CD4-positive, alpha-beta T cell treated with Interferon alpha-2 for 1 hour (primary cell): ENCODE measurements at places on chromosomes 5 and 9.

- no peak for DNase-seq
These were observed 105.4 kb upstream of the TBCA start for GRCh38 chr5:77881528-77881927.

DNA sequence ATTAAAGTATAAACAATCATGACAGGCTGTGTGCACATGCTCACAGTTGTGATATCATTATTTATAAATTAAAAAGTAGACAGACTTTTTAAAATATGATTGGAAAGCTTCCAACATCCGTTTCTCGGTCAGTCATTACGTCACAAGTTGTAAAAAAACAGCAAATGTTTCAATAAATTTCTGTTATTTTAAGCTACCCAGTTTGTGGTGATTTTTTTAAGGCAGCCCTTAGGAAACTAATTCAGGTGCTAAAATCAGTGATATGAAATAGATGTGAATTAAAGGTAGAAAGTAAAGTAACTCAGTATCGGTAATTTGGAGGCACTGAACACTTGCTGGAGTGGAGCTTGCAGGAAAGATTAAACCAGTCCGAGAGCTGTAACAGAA is 1.2 kb downstream of the CCNH start:
- no peak for DNase-seq

GRCh38 chr9:109771087-109771486 is 8.9 kb upstream of the PALM2AKAP2 start:
- no peak for DNase-seq

DNA sequence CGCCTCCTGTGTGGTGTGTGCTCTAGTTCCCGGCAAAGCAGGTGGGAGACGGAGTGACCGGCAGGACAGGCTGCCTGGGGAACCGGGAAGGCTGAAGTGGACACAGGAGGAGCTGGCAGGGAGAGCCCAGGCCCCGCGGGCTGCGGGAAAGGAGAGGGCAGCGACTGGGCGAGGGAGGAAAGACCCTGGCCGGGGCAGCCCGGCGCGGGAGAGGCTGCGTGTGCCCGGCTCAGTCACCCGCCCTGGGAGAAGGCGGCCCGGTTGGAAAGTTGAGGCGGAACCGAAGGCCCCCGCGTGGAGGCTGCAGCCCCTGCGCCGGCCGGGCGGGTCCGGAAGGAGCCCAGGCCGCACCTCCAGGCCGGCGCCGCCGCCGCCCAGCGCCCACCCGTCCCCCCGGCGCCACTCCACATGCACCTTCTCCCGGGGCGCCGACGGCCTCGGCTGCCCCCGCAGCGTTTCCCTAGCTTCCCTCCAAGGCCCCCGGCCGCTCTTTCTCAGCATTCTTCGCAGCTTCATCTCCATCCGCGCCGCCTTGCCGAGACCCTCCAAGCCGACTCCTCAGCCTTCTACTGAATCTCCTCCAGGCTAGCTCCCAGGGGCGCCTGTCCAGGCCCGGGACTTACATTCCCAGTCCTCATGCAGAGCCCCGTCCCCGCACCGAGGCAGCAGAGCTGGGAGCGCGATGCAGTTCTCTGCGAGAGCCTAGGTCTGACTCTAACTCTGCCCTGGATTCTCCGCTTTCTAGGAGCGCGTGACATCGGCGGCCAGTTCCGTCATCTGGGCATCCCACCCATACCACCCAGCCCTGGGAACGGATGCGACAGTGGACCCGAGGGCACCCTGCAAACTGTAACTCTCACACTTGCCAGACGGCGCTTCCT is 152.0 kb downstream of the ERCC6L2 start:
- DNase-seq, result no peak

DNA sequence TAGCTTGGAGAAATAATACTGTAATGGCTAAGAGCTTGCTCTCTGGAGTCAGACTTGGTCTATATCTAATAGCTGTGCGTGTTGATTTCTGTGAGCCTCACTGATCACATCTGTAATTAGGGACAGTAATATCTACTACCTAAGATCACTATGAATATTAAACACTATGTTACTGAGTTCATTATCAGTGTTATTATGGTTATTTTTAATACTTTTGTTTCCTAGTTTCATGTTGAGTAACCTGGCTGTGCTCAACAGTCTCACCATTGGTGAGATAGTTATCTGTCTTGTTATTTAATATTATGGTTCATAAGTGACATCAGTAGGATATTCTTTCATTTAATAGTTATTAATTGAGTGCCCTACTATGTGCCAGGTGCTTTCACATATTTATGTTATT is 22.4 kb upstream of the CAVIN4 start:
- DNase-seq, result no peak

- no peak for DNase-seq
These were observed 131.1 kb upstream of the MOCS2 start for GRCh38 chr5:53240661-53241060.

GRCh38 chr5:31918739-31919138 is 255.4 kb downstream of the GOLPH3 start:
- DNase-seq, result no peak

DNA sequence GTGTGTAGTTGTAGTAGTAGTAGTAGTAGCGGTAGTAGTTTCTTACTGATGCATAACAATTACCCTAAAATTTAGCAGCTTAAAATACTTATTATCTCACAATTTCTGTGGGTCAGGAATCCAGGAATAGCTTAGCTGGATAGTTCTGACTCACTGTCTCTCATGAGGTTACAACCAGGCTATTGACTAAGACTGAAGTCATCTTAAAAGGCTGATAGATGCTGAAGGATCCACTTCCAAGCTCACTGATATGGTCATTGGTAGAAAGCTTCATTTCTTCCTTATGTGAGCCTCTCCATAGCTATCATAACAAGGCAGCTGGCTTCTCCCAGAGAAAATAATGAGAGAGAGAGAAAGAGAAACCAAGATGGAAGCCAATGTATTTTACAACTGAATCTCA is 147.5 kb upstream of the FBXL17 start:
- DNase-seq, result no peak

GRCh38 chr5:672329-673160 is 20.6 kb downstream of the TPPP start:
- peak; percentile 80 for DNase-seq

DNA sequence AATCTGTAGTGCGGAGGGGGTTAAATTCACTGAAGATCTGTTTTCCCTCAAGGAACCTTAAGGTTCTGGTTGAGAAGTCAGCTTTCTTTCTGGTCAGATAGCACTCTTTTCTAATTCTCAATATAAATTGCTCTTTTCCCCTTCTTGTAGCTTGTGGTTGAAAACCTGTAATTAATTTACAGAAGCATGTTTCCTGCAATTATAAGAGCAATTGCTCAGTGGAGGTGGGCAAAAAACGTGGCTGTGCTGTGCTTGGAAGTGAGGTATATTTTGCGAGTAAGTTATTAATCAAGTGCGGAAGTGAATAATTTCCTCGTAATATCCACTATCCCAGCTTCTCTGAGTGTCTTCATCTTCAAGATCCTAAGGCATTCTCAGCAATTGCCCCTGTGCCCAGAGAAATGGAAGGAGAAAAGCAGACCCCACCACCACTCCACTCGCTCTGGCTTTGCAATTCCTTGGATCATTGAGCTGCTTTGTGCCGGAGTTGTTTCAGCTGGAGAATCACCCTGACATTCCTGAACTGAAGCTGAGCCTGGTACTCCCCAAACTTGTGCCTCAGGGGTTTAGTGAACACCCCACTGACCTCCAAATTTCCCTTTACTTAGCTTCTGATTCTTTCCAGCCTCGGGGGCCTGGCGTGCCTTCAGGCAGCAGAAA is 140.6 kb downstream of the LRRC70 start:
- no peak for DNase-seq

DNA sequence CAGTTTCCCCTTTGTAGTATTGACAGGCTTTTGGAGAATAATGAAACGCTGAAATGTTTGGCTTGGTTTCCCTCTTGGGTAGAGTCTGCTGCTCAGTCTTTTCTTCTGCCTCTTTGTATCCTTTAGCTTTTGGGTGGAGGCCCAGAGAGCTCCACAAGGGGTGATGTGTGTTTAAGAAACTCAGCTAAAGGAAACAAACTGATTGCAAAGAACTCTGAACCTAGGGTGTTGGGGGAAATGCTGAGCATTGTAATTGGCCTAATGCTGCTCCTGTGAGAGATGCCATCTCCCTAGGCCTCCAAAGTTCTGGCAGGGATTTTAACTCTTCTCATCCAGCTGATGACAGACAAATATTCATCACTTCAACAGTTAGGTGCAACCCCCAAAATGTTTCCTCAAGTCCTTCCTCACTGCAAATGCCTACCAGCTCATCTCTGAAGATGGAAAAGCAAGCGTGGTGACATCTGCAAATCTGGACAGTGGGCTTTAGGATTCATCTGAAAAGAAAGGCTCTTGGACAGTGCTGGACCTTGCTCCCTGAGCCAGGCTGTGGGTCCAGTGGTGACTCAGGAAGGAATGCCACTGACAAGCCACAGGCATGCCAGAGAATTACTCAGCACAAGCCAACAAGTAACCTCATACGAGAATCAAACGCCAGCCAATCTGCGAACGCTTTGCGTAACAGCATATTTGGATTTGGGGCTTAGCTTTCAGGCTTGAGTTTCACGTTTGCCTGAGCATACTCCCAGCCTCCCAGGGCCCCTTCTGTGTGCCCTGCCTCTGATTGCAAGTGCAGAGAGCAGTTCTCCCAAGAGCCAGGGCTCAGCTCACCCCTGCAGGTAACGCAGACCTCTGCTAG is 30.5 kb upstream of the ZSWIM6 start:
- no peak for DNase-seq

DNA sequence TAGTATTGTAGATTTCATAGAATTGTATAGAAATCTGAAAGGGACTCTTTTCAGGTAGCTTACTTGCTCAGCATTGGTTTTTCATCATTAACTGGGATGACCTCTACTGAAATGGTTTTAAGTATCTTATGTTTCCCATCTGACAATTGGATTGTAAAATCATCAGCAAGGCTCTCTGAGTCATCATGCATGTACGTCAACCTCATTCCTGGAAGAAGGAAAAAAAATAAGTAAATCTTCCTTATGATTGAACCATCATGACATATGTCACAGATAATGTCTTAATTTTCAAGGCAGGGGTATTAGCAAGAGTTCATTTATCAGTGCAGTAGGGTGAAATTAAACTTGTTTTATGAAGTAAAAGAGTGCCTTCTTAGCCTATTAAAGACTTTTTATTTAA is 74.9 kb upstream of the CER1 start:
- no peak for DNase-seq

DNA sequence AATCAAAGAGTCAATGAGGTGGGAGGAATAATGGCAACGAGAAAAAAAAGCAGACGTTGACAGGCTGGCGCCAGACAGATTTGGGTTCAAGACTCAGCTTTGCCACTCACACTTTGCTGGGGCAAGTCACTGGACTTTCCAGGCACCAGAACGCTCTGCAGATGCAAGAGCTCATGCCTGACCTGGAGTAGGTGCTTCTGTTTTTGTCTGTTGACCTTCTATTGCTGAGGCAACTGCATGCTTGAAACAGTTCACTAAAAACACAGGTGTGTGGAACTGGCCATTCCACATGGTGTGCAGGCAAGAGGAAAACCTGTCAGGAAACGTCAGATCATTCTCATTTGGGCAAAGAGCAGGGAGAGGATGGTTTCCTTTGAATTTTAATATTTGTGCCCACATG is 161.2 kb upstream of the SMIM23 start:
- no peak for DNase-seq

- no peak for DNase-seq
These were observed 54.5 kb downstream of the EFNA5 start for GRCh38 chr5:107616213-107616612.

DNA sequence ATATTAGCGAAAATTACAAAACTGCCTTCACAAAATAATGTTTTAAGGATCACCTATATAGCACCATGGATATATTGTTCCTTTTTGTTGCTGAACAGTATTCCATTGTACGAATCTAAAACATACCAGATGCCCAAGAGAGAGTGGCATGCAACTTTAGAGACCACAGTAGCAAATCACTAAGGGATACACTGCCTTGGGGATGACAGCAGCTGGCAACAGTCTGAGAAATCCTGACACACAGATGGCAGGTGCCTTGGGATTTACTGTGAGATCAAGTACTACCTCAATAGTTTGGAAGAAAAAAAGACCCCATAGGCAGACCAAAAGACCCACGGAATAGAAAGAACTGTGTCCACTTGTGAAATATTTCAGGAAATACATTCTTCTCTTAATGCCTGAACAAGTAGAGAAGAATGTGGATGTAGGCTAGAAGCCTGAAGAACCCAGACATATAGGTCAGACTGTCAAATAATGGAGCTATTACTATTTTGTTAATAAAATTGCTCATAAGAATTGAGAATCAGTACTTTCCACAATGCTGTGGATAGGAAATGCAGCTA is 53.4 kb downstream of the PLPP1 start:
- no peak for DNase-seq

- no peak for DNase-seq
These were observed 148.1 kb upstream of the MPDZ start for GRCh38 chr9:13427587-13427986.

GRCh38 chr9:2630158-2630557 is 8.6 kb downstream of the VLDLR start:
- no peak for DNase-seq

DNA sequence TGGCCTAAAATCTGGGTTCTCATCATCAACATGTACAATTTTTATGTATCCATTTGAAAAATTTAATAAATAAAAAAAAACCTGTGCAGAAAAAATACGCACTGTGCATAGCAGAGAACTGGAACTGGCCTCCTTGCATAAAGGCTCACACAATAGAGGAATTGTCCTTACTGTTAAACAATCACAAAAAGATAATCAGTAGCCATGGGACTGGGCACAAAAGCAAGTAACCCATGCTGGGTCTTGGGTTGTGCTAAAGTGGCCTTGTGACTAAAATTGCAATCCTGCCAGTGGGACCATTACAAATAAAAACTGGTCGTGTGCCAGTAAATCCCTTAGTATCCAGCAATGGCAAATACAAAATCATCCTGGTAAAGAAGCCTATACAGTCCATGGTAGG is 1646.6 kb downstream of the MAT2B start:
- DNase-seq, result no peak

- no peak for DNase-seq
These were observed 4.0 kb downstream of the MAPK9 start for GRCh38 chr5:180287868-180288267.

DNA sequence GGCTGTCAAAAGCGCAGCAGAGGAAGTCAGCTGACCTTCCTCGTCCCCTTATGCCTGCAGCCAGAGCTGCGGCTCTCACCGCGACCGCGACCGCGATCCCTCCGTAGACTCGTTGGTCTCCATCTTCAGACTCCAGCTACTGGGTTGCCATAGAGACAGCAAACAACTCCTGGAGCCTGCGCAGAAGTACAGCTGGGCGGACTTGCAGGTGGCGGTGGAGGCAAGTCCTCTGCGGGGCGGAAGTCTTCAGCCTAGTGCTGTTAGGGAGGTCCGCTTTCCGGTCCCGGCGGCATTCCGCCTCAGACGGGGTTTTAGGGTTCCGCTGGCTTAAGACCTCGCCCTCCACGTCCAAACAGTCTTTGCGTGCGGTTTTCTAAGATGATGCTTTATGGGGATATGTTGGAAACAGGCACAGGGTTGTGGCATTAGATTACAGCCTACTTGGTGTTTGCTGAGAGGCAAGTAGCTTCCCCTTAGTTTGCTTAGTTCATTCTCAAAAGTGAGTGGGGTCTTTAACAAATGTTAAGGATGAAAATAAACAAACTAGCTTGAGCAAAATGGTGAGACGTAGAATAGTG is at the start of gene SPAG8:
Gene SPAG8, minus strand, starts transcription at position 238 of the 578 bp plus-strand sequence. Its CDS starts 115 bp downstream, at position 123.
- peak; percentile 98 for DNase-seq

- DNase-seq, result peak; percentile 50
These were observed 318.3 kb upstream of the ITGA1 start for GRCh38 chr5:52469420-52469819.

GRCh38 chr9:121206516-121207370 is 5.1 kb upstream of the RAB14 start:
- DNase-seq, result no peak
